GM06990 (cell line): ENCODE measurements at places on chromosomes 1 and 21.

GRCh38 chr1:243554686-243555085 lies 295.4 kb downstream of the AKT3 start:
- no peak for DNase-seq

DNA sequence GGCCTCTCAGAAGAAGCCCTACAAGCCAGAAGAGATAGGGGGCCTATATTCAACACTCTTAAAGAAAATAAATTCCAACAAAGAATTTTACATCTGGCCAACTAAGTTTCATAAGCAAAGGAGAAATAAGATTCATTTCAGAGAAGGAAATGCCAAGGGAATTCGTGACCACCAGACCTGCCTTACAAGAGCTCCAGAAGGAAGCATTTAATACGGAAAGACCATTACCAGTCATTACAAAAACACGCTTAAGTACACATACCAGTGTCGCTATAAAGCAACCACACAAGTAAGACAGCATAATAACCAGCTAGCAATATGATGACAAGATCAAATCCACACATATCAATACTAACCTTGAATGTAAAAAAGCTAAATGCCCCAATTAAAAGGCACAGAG lies 704.9 kb upstream of the CHRM3 start:
- DNase-seq, result no peak

- peak; percentile 17 for DNase-seq
Measured at GRCh38 chr1:1185101-1185765, 11.6 kb downstream of the TTLL10 start.

- DNase-seq, result no peak
Measured at GRCh38 chr1:20220036-20220435, 33.7 kb upstream of the PLA2G2C start.

DNA sequence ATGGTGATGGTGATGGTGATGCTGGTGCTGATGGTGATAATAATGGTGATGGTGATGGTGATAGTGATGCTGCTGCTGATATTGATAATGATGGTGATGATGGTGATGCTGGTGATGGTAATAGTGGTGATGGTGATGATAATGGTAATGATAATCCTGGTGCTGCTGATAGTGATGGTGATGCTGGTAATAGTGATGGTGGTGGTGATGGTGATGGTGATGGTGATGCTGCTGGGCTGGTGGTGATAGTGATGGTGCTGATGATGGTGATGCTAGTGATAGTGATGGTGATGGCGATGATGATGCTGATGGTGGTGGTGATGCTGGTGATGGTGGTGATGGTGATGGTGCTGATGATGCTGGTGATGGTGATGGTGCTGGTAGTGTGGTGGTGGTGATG lies 58.4 kb upstream of the IGSF21 start:
- no peak for DNase-seq

- DNase-seq, result no peak
Measured at GRCh38 chr1:109379422-109379821, 18.3 kb downstream of the SORT1 start.

GRCh38 chr1:208256091-208256490 lies 11.9 kb upstream of the PLXNA2 start:
- DNase-seq, result no peak
